ENCODE measurements at places on chromosomes 5 and 9. TPM values are rescaled to one million over a fixed set of nuclear protein-coding genes. Genes with fewer than 3 reads are reported as not detected.

The NME5 gene
- total RNA-seq: 2.9 TPM

The IL13 gene
- not detected for total RNA-seq

The ADRA1B gene
- 1.9 TPM for total RNA-seq

The ANKRD34B gene
- total RNA-seq: 0.20 TPM

The ECM2 gene
- 0.18 TPM for total RNA-seq

The ADAMTS13 gene
- 7.3 TPM for total RNA-seq
